Peyer's patch (tissue), 4 donors: ENCODE measurements at places on chromosomes 2 and 18.

GRCh38 chr2:188601927-188602326, 310.3 kb downstream of the GULP1 start:
- H3K4me3 ChIP-seq: no peak overlapping the region
- H3K27ac ChIP-seq: no peak overlapping the region
- H3K4me1 ChIP-seq: no peaks in the 10 kb centered on the region
- H3K36me3 ChIP-seq: no peaks in the 10 kb centered on the region
- DNase-seq: no peak

DNA sequence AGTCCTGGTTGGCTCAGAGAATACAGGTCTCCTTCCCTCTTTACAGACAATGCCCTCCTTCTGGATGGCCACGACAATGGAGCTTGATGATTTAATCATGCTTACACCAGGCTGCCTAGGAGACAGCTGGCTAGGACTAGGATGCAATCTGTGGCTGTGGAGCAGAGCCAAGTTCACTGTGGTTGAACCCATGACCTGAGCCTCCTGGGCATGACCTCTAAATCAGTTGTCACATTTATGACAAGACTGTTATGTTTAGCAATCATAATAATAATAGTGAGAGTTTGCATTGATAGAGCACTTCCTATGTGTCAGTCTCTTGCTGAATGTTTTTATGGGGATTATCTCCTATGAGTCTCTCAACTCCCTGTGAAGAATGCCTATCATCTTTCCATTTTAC, 244.1 kb downstream of the ICOS start:
- DNase-seq: no peak
- no peaks in the 10 kb centered on the region for H3K36me3 ChIP-seq
- H3K27ac ChIP-seq: no peak overlapping the region
- no peak overlapping the region for H3K4me3 ChIP-seq
- H3K4me1 ChIP-seq: no peaks in the 10 kb centered on the region

DNA sequence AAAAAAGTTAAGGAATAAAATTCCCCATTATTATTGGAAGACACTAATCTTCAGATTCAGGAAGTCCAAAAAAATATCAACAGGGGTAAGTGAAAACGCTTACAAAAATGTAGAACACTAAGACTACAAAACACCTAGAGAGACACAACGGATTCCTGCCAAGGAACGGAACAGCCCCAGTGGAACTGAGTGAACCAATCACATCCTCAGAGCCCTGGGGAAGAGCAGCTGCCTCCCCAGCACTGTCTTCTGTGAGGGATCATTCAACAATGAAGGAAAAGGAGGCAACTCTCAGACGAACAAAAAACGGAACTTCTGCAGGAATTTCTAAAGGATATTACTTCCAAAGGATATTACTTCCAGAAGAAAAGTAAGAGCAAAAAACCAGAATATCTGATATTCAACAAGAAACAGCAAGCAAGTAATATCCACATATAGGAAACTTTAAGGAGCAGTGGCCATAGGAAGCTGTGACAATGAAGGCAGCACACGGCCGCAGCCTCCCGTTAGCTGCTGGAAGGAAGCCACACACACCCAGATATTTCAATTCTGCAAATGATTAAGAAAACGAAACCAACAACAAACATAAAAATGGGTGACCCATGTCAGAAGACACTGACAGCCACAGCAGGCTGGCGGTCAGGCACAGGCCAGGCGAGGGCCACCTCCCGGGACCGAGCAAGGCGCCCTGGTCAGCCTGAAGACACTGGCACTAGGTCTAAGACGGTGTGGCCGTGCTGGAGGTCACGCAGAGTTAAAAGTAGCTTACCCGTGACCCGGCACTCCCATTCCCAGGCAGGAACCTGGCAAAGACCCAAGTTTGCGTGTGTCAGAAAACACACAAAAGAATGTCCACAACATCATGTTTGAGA, 81.8 kb downstream of the HDAC4 start:
- H3K4me3 ChIP-seq: peak overlapping the region; percentile 0
- no peaks in the 10 kb centered on the region for H3K36me3 ChIP-seq
- H3K4me1 ChIP-seq: no peaks in the 10 kb centered on the region
- no peaks in the 10 kb centered on the region for H3K27me3 ChIP-seq

- H3K27ac ChIP-seq: peak overlapping the region; percentile 96
- no peak overlapping the region for H3K4me3 ChIP-seq
- no peaks in the 10 kb centered on the region for H3K27me3 ChIP-seq
- no peaks in the 10 kb centered on the region for H3K36me3 ChIP-seq
- peak; percentile 57 for DNase-seq
- H3K4me1 ChIP-seq: peaks cover 27% of the 10 kb centered on the region
Measured at GRCh38 chr2:230877759-230878598, 13.2 kb downstream of the ITM2C start.

- no peak overlapping the region for H3K4me3 ChIP-seq
- peaks cover 9% of the 10 kb centered on the region for H3K27me3 ChIP-seq
- H3K27ac ChIP-seq: no peak overlapping the region
- no peaks in the 10 kb centered on the region for H3K36me3 ChIP-seq
Measured at GRCh38 chr18:57347784-57348183, 4.6 kb upstream of the ST8SIA3 start.

GRCh38 chr2:11829324-11829946, 83.0 kb downstream of the LPIN1 start:
- H3K27ac ChIP-seq: peak overlapping the region; percentile 64
- H3K27me3 ChIP-seq: no peaks in the 10 kb centered on the region
- DNase-seq: peak; percentile 83
- H3K4me1 ChIP-seq: peaks cover 7% of the 10 kb centered on the region
- peak overlapping the region; percentile 12 for H3K4me3 ChIP-seq

GRCh38 chr2:206887745-206888144, 51.6 kb upstream of the CPO start:
- no peak overlapping the region for H3K27ac ChIP-seq
- no peaks in the 10 kb centered on the region for H3K36me3 ChIP-seq
- H3K4me1 ChIP-seq: no peaks in the 10 kb centered on the region
- no peak overlapping the region for H3K4me3 ChIP-seq
- DNase-seq: no peak

DNA sequence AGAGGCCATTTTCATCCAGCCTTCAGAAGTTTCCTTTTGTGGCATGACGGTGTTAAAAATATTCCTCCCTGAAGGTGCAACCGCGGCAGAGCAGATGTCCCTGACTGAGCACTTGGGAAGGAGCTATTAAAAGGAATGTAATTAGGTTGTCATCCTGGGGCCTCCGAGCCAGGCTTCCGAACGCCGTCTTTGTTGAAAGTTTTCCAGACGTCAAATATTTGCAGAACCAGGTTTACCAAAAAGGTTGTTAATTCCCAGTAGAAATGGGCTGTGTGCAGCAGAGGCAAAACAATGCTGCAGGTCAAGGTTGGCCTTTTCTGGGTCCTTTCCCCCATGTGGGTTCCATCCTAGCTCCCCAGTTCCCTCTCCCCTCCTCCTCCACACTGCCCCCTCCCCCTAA, 110.0 kb upstream of the STPG4 start:
- H3K4me3 ChIP-seq: no peak overlapping the region
- H3K27ac ChIP-seq: no peak overlapping the region
- no peak for DNase-seq
- no peaks in the 10 kb centered on the region for H3K36me3 ChIP-seq

- no peak overlapping the region for H3K27ac ChIP-seq
- no peak overlapping the region for H3K4me3 ChIP-seq
- no peaks in the 10 kb centered on the region for H3K27me3 ChIP-seq
- no peaks in the 10 kb centered on the region for H3K4me1 ChIP-seq
- no peak for DNase-seq
Measured at GRCh38 chr2:579351-579886, 97.8 kb downstream of the TMEM18 start.

DNA sequence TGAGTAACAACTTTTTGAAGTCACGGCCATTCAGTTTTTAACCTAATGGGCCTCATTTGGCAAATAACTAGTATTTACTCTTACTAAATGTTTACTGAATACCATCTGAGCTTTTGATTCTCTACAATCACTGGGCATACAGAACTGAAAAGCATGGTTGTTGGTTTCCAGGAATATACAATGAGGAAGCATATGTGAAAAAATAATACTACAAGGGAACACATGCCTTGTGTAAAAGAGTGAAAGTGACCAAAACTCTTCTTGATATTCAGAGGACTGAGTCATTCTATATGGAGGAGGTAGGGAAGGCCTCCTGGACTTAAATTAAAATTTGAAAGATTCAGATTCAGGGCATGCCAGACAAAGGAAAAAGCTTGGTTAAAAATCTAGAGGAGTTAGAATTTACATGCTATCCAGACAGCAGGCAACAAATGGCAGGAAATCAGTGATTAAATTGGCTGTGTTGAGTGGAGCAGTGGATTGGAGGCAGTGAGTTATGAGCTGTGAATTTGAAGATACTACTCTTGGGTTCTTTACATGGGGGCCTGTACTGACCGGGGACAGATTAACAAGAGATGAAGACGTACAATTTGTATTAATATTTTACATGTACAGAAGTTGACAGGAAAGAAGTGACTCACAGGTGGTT, 53.6 kb upstream of the NRXN1 start:
- H3K36me3 ChIP-seq: no peaks in the 10 kb centered on the region
- H3K4me3 ChIP-seq: no peak overlapping the region
- no peak overlapping the region for H3K27ac ChIP-seq
- H3K27me3 ChIP-seq: no peaks in the 10 kb centered on the region
- H3K4me1 ChIP-seq: no peaks in the 10 kb centered on the region

DNA sequence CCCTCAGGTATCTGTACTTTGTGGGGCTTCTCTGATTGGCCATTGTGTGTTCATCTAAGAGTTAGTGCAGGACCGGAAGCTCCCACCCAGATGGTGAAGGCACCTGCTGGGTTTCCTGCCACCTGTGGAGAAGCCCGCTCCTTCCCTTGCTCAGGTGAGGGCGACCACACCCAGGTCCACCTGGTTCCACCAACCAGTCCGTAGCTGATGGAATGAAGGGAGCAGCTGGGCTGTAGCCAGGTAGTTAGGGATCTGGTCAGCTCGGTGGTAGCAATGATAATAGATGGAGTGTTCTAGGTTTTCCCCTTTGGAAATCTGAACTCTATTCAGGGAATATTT, 16.0 kb downstream of the SH3BP4 start:
- no peaks in the 10 kb centered on the region for H3K36me3 ChIP-seq
- H3K27ac ChIP-seq: no peak overlapping the region
- no peak for DNase-seq
- H3K4me3 ChIP-seq: no peak overlapping the region
- H3K4me1 ChIP-seq: no peaks in the 10 kb centered on the region

GRCh38 chr2:202327858-202328257, 48.3 kb upstream of the BMPR2 start:
- H3K27me3 ChIP-seq: no peaks in the 10 kb centered on the region
- H3K27ac ChIP-seq: no peak overlapping the region
- DNase-seq: no peak
- no peaks in the 10 kb centered on the region for H3K4me1 ChIP-seq

DNA sequence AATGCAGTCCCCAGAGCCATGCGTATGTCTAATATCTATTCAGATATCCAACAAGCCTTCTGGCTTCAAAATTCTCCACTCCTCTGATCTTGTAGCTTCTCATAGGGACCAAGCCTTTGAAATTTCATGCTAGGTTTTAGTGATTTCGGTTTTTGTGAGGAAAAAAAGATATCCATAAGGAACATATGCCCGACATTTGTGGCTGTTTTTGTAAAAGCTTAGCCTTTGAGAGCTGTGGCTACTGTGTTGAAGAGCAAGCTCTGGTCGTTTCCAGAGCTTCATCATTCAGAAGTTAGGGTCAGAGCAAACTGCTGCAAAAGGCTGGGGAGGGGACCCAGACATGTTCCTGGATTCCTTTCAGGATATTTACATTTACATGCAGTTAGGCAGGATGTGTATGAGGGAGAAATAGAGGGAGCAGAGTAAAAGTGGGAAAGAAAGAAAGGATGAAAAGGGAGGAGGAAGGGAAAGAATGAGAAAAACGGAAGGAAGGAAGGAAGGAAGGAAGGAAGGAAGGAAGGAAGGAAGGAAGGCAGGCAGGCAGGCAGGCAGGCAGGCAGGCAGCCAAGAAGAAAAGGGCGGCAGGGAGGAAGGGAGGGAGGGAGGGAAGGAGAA, 70.2 kb downstream of the NCKAP5 start:
- H3K4me3 ChIP-seq: no peak overlapping the region
- no peaks in the 10 kb centered on the region for H3K4me1 ChIP-seq
- DNase-seq: no peak

GRCh38 chr2:46537624-46538295, 58.4 kb downstream of the TMEM247 start:
- no peak overlapping the region for H3K27ac ChIP-seq
- H3K27me3 ChIP-seq: no peaks in the 10 kb centered on the region
- H3K4me1 ChIP-seq: peaks cover 15% of the 10 kb centered on the region
- H3K36me3 ChIP-seq: no peaks in the 10 kb centered on the region

DNA sequence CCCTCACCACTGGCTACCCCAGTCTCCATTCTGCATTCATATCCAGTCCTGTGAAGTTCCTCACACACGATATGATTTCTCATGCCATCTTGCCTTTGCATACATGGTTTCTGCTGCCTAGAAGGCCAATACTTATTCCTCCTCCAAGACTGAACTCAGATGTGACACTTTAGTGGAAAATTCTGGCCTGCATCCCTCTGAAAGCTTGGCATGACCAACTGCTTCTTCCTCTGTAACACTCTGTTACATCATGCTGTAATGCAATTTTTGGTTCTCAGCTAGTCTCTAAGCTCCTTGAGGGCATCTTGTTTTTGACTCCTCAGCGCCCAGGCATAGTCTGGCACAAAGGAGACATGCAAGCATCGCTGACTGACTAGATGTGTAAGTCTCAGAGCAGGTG, 12.6 kb downstream of the FAM161A start:
- H3K4me1 ChIP-seq: no peaks in the 10 kb centered on the region
- H3K27ac ChIP-seq: no peak overlapping the region
- H3K36me3 ChIP-seq: no peaks in the 10 kb centered on the region
- H3K27me3 ChIP-seq: no peaks in the 10 kb centered on the region
- no peak for DNase-seq

DNA sequence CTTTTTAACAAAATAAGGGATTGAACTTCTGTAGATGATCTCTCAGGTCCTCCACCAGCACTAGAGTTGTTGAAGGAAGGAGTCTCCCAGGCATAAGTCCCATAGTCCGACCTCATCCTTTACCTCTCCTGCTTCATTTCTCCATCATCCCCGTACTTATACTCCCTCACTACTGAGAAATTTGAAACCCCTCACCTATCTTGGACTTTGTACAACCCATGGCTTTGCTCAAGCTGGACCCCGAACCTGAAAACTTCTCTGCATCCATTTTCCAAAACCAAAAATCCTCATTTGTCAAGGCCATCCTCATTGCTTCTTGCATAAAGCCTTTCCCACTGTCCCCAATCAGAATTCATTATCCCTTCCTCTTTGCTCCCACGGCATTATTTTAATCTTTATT, 482 bp upstream of the NHEJ1 start:
- no peak for DNase-seq
- H3K4me3 ChIP-seq: peak overlapping the region; percentile 69
- no peaks in the 10 kb centered on the region for H3K36me3 ChIP-seq
- no peaks in the 10 kb centered on the region for H3K4me1 ChIP-seq

GRCh38 chr2:12762337-12762736, 45.6 kb downstream of the TRIB2 start:
- no peaks in the 10 kb centered on the region for H3K27me3 ChIP-seq
- DNase-seq: no peak
- no peak overlapping the region for H3K4me3 ChIP-seq
